ENCODE measurements at places on chromosomes 12 and 14.

DNA sequence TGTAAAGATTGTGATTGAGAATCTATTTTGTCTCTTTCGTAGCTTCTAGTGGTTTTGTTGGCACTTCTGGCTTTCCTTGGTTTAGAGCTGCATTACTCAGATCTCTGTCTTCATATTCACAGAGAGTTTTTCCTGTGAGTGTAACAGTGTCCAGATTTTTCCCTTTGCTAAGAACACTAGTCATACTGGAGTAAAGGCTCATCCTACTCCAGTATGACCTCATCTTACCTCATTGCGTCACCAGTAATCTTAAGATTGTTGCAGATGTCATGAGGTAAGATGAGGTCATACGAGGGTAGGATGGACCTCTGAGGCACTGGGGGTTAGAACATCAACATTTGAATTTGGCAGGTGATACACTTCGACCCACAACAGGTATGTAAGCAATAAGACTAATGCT lies 461.2 kb downstream of the FLRT2 start:
- DNase-seq: no peak

GRCh38 chr12:132698341-132698740 lies 11.0 kb downstream of the PXMP2 start:
- no peak for DNase-seq

GRCh38 chr12:1481906-1482305 lies 112.5 kb downstream of the FBXL14 start:
- no peak for DNase-seq

GRCh38 chr14:31229009-31229408 lies 21.4 kb upstream of the HECTD1 start:
- DNase-seq: no peak

- peak; percentile 8 for DNase-seq
Measured at GRCh38 chr12:12890543-12891079, 751 bp upstream of the GPRC5A start.

DNA sequence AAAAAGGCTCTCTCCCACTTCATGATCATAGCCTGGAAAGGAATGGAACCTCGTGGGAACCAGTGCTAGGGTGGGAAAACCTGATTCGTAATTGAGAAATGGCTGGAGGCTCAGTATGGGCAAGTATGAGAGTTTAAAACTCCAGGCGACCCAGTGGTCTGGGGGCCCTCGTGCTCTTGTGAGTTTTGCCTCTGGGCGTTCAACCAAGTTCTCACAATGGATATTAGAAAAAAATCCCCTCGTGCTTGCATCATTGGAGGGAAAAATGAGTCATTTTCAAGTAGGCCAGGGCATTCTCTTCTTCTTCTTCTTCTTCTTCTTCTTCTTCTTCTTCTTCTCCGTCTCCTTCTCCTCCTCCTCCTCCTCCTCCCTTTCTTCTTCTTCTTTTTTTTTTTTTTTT lies 39.0 kb downstream of the GPR68 start:
- DNase-seq: no peak

- no peak for DNase-seq
Measured at GRCh38 chr14:101373690-101374295, 187.5 kb upstream of the DIO3 start.

GRCh38 chr12:31929027-31929526 lies 30.1 kb upstream of the RESF1 start:
- DNase-seq: no peak

GRCh38 chr14:38887696-38888095 lies 215.3 kb downstream of the SEC23A start:
- no peak for DNase-seq

GRCh38 chr12:104411826-104412641 lies 44.7 kb upstream of the CHST11 start:
- DNase-seq: no peak

DNA sequence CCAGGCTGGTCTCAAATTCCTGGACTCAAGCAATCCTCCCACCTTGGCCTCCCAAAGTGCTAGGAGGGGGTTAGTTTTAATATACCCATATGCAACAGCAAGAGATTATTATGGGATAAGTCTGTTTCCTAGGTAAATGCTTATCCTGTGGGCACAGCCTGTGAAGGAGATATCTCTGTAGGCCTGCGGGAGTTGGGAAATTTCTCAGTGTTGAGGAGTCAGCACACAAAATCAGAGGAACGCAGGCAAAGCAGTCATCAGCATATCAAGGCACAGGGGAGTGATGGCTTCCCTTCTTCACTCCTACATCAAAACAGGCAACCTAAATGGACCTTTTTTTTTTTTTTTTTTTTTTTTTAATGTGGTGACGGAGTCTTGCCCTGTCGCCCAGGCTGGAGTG lies 20.9 kb upstream of the TMED10 start:
- DNase-seq: no peak

DNA sequence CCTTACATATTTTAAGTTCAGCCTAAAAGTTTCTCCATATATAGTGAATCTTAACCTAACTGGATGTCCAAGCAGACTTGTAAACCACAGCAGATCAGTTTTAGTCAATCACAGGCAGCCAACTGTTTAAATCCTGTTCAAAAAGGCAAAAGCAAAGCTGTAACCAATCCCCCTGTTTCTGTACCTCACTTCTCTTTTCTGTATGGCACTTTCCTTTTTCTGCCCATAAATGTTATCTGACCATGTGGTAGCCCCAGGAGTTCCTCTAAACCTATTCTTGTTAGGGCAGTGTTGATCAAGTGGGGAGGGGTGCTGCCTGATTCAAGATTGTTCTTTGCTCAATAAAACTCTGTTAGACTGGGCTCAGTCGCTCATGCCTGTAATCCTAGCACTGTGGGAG lies 8.5 kb upstream of the DACT1 start:
- no peak for DNase-seq

- DNase-seq: no peak
Measured at GRCh38 chr12:106107566-106107965, 31.2 kb downstream of the NUAK1 start.

- DNase-seq: no peak
Measured at GRCh38 chr14:64612021-64612380, 62.2 kb downstream of the PPP1R36 start.

DNA sequence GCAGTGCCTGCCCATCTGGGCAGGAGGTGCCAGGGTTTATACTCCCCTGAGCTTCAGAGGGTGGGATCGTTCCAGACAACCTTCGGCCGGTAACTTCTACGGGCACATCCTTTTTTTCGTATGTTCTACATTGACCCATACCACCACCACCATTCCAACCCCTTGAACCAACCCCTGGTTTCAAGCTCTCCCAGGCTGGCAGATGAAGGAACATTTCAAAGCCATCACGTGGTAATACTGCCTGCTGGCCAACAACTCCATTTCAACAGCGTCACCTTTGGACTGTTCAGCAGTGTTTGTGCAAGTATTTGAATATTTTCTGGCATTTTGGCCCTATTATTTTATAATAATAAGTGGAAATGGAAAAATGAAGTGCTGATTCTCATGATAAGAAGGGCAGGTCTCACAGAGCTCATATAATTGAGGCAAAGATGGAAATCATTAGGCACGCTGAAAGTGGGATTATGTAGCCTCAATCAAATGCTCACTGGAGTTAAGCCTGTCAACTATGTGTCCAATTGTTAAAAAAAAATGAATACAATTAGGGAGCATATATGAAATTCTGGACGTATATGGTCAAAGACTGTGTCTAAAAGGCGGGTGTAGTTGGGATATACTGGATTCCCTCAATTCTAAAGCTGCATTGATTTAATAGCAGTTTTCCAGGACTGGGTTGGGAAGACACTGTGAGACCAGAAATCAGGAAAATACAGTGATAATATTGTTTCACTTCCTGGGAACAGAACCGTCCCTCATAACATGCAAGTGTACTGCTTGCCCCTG lies 162.1 kb downstream of the ZFP36L1 start:
- DNase-seq: no peak

- DNase-seq: no peak
Measured at GRCh38 chr14:34211732-34212131, 250.3 kb downstream of the SPTSSA start.

GRCh38 chr14:50320283-50320682 lies 8.2 kb downstream of the DMAC2L start:
- no peak for DNase-seq

GRCh38 chr12:58766513-58766870 lies 153.8 kb downstream of the LRIG3 start:
- DNase-seq: no peak

DNA sequence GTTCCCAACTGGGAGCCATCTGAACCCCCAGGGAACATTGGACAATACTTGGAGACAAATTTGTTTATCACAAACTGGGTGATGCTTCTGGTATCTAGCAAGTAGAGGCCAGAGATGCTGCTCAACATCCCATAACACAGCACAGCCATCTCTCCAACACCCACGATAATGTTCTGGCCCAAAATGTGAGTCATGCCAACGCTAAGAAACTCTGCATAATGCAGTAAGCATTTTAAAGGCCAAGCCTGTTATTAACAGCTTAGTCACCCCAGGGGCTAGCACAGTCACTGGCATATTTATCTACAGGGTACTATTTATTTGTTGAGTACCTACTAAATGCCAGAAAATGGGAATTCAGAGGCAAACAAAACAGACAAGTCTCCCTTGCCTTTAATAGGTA lies 873.1 kb upstream of the TMEM132C start:
- no peak for DNase-seq

DNA sequence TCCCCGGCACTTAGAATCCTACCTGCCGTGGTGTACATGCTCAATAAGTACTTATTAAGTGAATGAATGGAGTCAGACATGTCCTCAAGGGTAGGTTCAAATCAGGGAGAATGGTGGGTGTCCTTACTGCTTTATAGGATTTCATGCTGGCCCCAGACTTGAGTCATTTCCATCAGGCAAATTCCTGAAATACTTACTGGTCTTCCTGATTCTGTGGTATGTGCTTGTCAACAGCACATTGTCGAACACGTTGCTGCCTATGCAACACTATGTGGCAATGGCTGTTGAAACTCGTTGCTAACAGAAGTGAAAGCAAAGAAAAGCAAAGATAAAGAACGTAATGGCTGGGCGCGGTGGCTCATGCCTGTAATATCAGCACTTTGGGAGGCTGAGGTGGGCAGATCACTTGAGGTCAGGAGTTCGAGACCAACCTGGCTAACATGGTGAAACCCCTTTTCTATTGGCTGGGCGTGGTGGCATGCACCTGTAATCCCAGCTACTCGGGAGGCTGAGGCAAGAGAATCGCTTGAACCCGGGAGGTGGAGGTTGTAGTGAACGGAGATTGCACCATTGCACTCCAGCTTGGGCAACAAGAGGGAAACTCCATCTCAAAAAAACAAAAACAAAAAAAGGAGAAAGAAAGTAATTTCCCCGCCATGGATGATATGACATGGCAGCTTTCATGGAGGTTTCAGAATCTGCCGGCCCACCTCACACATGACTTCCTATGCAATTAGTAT lies 214.9 kb downstream of the ZFP36L1 start:
- no peak for DNase-seq

GRCh38 chr12:52054231-52054832 lies 3.1 kb downstream of the NR4A1 start:
- DNase-seq: no peak

DNA sequence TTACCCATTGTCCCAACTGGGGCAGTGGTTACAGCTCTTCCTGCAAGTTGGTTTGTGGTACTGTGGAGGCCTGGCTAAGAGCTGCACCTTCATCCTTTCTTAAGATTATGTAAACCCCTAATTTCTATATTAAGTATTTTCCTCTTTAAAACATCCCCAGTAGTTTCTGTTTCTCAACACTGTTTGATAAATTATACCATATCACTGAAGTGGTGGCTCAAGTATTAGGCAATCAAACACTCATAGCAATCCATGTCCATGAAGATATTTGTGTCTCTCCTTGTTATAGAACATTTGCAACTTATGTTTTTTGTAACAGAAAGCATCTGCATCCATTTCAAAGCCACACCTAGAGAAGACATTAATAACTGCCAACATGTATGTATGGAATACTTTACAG lies 31.8 kb downstream of the ATXN3 start:
- no peak for DNase-seq

DNA sequence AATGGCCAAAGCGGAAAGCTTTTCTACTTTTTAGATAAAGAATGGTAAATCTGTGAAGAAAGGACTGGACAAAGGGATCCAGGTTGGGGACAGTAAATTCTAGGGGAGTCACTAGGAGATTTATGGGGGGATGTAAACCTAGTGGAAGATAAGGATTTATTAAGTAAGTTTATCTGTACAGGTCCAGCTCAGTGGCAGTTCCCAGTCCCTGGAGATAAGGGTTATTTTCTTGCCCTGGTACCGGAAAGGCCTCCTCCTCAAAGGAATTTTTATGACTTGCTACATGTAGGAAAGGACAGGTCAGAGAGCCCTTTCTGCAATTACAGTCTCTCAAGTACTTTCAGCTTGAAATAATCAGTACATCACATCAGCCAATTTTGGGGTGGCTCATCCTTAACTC lies 72.6 kb upstream of the BICD1 start:
- no peak for DNase-seq

GRCh38 chr12:45697371-45697770 lies 32.1 kb upstream of the ARID2 start:
- DNase-seq: no peak

DNA sequence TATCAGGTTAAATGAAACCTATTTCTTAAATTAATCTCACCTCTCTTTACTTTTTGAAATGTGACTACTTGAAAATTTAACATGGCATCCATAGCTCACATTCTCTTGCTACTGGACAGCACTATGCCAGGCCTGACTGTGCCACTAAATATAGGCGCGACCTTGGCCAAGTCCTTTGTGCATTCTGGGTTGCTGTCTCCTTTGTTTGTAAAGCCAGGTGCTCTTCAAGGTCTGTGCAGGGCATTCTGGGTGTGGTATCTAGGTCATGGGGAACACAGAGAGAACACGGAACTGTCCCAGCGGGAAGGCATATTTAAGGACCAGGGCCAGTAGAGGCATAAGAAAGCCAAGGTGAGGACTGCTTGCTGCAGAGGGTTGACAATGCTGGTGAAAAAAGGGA lies 121.2 kb downstream of the ZNF664 start:
- DNase-seq: no peak

DNA sequence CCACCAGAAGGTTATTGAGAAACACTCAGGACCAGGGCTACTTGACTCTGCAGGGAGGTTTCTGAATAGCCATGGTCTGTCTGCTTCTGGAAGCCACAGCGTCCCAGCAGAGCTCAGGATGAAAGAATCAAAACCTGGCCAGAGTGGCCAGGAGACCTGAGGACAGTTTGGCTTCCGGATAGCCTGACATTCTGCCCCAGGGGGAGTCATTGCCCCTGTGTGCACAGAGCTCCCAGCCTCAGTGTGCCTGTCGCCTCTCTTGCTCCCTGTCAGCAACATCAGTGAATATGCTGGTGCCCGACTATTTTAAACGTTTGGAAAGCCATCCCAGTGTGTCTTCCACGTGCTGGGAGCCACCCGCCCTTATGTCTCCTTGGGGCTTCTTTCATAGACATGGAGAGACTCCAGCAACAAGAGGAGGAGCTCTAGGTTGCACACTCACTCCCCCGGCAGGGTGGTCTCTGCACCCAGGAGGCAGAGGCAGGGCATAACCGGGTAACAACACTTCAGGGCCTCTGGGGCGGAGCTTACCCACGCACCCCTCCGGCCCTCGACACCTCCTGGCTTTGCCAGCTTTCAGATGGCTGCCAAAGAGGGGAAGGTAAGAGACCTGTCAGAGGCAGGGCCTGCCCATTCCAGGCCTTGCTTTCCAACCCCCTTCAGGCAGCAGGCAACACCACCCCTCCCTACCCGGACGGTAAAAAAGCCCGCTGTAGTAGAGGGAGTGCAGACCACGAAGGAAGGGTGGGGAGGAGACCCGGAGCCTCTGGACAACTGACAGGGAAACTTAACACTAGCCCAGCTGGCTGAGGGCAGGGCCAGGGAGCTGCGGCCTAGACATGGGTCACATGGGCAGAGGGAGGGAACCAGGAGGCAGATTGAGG lies 19.0 kb upstream of the SLC6A12 start:
- DNase-seq: no peak
